Hematopoietic multipotent progenitor cell treated with erythropoietin and hydrocortisone succinate and interleukin-3 and kit ligand, for 8 days (in vitro differentiated cells): ENCODE measurements at places on chromosomes 16 and 17.
A peak's percentile ranks its signal among the peaks of the same experiment; 100 is the strongest.

- no peak for DNase-seq
These were observed 870 bp upstream of the ITGA3 start for GRCh38 chr17:50055055-50055425.

- DNase-seq, result no peak
These were observed 3.6 kb downstream of the SH2B1 start for GRCh38 chr16:28867241-28867640.

DNA sequence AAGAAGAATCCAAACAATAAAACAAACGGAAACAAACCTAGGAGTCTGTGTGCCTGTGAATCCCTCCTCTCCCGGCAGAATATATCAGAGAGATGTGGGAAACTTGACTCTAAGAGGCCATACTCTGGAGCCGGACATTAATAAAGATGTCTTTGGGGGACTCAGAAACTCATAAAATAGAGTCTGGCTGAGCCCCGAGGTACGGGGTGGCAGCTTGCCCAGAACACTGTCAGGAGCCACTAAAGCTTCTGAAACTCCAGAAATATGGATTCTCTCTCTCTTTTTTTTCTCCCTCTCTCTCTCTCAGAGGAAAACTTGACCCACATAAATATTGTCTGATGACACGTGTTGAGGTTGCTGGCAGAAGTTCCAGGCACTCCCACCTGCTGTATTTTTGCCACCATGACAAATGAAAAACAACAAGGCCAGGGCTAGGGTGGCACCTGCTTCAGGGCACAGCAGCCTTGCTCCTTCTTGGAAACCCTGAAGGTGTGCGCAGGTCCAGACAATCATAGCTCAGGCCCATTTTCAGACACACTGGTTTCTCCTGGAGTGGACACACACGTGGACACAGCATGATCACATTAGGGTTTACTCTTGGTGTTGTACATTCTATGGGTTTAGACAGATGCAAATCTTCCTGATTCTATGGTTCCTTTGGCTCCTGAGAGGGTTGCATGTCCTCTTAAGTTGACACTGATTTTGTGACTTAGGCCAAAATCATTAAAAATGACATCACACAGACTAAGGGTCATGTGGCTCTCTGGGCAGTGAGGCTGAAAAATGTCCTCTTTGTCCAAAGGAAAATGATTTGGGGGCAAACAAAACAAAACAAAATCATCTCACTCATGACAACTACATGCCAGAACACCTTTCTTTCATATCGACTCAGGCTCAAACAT lies 282.6 kb upstream of the IRX3 start:
- no peak for DNase-seq

DNA sequence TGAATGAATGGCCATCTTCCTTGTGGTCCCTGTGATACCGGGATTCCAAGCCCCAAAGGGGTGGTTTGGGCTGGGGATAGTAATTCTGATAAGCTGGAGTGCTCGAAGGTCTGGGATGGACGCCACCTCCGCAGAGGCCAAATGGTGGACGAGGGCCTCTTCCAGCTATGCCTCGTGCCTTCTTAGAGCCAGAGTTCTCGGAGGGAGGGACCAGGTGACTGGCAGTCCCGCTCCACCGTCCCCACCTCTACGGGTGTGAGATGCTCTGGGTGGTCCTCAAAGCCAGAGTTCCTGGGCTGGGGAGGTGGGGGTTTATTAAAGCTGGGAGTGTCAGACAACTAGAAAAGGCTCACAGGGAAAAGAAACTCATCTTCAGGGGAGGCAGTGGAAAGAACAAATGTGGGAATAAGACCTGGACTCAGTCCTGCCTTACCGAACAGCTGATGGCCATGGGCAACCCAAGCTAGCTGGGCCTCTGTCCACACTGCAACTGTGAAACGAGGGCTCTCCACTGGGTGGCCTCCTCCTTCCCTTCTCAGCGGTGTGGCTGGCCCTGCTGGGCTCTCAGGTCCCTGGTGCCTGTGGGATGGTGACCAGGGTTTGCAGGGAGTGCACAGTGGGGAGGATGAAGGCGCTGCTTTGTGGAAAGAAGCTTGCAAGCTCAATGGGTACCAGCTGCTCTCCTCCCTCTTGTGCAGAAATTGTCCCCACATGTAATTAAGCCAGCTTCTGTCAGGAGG lies 75.2 kb downstream of the N4BP1 start:
- DNase-seq, result no peak

GRCh38 chr17:81967244-81967532 lies 6.2 kb upstream of the NOTUM start:
- no peak for DNase-seq

DNA sequence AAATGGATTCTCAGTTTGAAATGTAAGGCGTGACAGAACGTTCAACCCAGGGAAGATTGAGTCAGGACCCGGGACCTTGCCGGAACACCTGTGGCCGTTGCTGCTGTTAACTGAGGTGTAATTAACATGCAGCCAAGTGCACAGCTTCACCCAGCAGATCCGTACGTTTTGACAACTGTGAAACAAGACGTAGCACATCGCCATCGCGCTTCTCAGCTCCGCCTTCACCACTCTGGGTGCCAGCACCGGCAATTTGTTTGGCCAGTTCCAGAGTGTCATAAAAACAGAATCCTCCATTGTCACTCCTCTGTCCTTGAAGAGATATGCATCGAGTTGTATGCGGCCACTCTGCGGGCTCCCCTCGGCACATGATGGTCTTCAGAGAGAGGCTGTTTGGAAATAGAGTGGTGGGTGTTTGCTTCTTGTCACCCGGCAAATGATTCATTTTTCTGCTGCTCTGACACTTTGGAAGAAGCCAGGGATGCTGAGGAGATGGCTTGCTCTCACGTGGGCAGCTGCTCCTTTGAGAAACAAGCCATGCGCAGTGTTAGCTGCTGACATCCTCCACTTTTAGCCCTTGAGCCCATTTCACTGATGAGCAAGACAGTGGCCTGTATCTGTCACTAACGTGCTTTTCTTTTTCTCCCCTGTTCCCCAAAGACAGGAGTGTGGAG lies 22.6 kb downstream of the NAA60 start:
- no peak for DNase-seq

- peak; percentile 85 for DNase-seq
These were observed 1.2 kb downstream of the GRB2 start for GRCh38 chr17:75404223-75404730.

- DNase-seq, result no peak
These were observed 106.6 kb downstream of the ELAC2 start for GRCh38 chr17:12911239-12911638.

- DNase-seq, result peak; percentile 41
These were observed 3.0 kb downstream of the SECTM1 start for GRCh38 chr17:82330322-82331239.

DNA sequence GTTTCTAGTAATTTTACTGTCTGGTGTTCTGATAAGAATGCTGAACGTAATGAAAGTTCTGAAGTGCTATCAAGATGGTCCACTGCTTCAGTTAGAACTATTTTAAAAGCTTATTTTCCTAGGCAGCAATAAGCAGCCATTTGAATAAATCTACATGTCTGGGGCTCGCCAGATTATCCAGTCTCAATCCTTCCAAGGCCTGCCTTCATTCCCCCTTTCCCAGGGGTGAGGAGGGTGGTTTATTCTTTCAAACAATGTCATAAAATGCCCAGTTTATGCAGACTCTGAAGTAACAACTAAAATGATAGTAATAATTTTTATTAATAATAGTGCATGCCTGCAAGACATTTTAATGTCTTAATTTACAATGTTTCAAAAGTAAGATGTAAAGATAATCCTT lies 2.4 kb downstream of the CDH11 start:
- no peak for DNase-seq

DNA sequence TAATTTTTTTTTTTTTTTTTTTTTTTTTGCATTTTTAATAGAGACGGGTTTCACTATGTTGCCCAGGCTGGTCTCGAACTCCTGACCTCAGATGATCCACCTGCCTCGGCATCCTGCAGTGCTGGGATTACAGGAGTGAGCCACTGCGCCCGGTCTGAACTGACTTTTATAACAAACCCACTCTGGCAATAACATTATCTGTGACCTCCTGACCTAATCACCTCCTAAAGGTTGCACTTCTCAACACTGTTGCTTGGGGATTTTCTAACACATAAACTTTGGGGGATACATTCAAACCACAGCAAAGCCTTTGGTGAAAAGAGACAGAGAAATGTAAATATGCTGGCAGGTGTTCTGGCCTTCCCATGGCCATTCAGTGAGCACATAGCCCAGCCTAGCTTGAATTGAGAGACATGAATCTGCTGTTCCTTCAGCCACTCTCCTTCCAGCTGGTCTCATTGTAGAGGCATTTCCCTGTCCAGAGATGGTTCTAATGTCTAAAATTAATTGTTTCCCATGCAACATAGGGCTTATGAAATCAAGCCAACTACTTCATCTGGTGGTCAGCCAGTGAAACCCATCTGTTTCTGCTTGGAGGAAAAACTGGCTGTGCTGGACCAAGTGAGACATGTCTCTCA lies 28.3 kb downstream of the LYRM1 start:
- no peak for DNase-seq

DNA sequence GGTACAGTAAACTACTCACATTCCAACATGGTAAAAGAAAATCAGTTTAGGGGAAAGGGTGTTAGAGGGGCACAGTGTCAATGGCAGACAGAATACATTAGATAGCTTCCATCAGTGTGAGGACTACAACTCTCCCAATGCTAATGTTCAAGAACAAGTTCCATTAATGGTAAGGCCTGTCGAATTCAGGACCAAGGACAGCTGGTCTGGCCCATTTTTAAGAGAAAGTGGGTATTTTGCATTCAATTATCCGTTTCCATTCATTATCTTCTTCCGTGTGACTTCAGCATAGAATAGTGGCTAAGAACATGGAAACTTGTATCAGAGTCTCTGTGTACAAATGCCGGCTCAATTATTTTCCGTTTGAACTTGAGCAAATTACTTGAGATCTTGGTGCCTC lies 98.4 kb downstream of the XYLT1 start:
- DNase-seq, result no peak

DNA sequence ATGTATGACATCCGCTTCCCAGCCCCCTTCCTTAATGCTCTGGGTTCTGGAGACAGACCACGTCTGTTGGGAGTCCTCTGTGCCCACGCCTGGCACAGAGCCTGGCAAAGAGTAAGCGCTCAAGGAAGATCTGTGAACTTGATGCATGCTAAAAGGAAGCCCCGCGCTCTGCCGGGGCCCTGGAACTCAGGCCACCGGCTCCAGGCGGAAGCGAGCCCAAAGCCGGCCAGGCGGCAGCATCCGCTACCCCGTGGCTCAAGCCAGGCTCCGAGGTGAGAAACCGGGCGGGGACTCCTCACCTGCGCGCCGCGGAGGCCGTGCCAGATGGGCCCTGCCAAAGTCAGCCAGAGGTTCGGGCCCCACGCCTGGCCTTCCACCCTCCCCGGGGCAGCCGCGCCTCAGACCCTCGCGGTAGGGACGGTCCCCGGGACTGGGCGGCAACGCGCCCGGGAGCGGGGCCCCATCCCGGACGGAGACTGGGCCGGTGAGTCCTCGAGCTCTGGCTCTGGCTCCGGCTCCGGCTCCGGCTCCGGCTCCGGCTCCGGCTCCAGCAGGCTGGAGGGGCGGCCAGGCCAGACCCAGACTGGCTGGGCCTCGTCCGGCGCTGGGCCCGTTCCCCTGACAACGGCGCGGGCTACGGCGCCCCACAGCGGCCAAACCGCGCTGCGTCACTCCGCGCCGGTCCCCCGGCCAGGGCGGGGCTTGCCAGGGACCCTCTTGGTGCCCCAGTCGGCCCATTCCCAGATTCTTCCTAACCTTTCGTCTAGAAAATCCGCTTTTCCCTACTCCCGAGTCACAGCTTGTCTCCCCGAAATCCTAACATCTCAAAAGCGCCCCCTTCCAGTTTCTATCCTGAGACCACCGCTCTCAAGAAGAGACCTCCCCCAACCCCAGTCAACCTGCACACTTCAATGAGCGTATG lies at the start of gene ZDHHC1:
ZDHHC1 (minus strand) TSS at position 606 of the 922 bp plus-strand sequence. CDS start 8,702 bp downstream, outside the sequence.
- no peak for DNase-seq

DNA sequence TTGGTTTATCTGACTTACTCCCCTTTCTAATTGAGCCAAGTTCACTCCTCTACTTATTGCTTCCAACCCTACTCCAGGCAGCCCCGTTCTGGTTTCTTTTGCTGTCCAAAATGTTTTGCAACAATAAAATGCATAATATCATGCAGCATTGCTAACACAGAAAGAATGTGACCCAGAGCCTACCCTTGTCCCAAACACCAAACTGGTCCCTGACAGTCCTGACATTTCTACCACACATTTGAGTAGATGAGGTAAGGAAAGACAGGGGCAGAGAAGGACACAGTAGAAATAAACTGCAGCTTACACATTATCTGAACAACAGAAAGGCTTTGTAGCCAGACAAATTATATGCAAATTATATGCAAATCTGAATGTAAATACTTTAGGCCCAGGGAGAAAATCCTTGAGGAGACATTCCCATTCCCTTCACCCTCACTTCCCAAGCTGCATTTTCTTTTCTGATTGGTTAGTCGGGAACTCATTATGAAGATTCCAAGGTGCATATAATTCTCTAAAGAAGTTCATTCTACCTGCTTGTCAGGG lies 31.6 kb downstream of the SOX9 start:
- no peak for DNase-seq

DNA sequence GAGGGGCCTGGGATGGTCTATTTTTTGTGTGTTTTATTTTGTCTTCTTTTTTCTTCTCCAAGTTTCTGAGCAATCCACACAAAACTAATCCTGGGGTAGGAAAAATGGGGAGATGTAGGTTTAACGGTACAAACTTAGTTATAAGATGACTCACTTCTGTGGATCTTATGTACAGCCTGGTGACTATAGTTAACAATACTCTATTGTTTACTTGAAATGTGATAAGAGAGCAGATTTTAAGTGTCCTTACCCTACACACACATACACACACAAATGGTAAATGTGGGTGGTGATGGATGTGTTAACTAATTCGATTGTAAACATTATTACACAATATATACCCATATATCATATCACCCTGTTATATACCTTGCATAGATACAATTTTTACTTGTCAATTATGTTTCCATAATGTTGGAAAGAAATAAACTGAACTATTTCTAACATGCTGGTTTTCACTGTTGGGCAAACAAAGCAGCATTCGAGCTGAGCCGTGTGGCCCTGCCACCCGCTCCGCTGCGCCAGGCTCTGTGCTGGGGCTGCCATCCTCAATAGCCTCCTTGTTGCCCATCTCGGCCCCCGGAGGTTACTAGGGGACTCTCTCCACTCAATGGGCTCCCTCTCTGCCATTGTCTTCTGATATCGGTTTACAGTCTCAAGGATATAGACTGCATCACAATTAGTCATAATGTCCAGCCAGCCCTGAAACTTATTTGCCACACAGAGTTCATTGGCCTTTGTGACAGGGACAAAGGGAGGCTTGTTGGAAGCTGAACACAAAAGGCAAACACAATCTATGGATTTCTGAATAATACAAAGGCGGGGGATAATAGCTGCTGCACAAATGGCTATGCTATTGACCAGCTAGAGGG lies 380.3 kb upstream of the MAF start:
- DNase-seq, result no peak

DNA sequence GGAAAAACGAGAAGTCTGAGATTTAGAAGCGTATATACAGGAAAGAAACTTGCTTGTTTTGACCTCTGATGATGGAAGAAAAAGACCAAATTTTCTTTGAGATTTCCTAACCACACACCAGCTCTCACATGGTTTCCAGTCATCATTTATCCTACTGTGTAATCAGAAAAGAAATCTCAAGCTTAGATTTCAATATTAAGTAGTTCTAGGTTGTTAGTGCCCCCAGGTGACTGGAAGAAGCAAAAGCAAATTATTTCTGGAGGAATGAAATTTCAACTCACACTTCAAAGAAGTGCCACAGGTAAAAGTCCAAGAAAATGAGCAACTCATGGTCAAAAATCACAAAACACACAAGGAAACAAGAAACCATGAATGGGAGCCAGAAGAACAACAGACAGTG lies 51.8 kb upstream of the KDM6B start:
- no peak for DNase-seq

GRCh38 chr16:30902029-30902972 lies 5.9 kb downstream of the CTF1 start:
- peak; percentile 62 for DNase-seq
